Activated naive CD4-positive, alpha-beta T cell (primary cell): ENCODE measurements at places on chromosomes 5 and 9.

DNA sequence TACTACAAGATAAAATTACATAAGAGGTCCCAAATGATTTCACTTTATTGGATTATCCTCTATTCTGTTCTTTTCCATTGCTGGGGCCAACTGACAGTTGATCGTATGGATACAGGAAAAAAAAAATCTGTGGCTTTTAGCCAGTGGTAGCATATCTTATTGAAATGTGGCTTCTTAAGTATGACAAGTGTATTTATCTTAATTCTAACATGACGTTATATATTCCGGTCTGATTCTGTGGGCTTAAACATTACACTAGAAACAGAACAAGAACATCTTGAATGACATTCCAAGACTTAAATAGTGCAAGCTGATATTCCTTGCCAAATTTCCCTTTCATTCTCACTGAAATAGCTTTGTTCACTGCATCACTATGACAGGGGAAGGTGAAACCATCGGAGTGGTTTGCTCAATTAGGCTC lies 117.9 kb downstream of the INSYN2B start:
- DNase-seq = no peak

GRCh38 chr5:68754536-68754935 lies 339.3 kb upstream of the SLC30A5 start:
- DNase-seq = no peak

DNA sequence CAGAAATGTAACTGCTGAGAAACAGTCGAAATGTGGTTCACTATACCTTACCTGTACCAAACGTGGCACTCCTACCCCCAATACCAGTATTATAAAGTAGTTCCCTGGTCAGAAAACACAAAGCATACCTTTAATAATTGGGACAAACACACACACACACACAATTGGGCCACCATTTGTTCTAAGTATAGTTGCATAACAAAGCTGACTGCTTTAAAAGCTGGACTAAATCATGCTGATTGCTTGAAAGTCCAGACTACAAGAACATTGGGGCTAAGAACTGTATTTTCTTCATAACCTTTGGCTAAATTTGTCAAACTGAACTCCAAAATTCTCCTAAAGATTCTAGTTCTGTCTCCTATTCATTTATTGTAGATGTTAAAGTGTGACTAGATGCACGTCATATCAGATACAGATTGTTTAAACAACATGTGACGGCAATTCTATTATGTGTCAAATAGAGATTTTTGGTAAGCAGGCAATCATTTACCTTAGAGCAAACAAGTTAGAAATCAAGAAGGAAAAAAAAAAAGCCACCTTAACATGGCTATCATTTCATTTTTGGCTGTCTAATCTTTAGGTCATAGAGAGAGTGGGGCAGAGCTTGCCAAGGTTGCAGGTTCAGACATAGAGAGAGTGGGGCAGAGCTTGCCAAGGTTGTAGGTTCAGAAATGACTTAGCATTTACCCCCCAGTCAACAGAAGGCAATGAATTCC lies 265.1 kb downstream of the ARL15 start:
- no peak for DNase-seq

GRCh38 chr5:177440211-177440989 lies 6.2 kb upstream of the PRR7 start:
- no peak for DNase-seq

DNA sequence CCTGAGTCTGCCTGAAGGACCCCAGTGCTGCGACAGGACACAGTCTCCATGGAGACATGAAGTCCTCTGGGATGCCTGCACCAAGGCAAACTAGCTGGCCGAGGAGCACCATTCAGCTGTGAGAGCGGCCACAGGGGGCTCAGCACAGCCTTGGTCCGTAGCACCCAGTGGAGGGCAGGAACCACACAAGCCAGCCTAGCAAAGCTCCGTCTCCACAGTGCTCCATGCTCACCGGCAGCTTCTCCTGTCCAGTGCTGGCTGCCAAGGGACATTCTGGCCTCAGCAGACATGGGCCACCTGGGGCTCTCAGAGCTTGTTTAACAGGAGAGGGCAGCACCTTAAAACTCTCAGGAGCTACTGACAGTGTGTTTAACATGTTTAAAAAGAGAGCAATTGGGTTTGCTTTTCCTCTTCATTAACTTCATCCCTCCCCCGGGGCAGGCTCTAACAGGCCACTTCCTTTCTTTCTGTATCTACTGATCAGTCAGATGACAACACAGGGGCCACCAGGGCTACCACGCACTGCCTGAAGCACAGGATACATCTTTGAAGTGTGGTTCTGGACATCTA lies 57.0 kb downstream of the SECISBP2 start:
- no peak for DNase-seq

DNA sequence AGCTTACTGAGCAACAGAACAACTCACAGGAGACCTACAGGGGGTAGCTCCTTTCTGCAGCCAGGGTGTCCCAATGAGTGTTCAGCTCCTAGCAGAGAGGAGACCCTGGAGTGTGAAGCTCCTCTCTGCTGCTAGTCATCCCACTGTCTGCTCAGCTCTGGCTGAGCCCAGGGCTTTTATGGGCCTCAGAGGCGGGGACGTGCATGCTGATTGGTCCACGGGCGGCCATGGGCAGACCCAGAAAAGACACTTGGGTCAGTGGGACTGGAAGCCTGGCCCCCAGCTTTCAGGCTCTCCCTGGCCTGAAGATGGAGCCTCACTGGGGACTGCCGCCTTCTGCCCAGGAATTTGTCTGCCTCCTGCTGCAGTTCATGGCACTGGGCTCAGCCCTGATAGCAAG lies 40.6 kb downstream of the TSPAN17 start:
- no peak for DNase-seq

DNA sequence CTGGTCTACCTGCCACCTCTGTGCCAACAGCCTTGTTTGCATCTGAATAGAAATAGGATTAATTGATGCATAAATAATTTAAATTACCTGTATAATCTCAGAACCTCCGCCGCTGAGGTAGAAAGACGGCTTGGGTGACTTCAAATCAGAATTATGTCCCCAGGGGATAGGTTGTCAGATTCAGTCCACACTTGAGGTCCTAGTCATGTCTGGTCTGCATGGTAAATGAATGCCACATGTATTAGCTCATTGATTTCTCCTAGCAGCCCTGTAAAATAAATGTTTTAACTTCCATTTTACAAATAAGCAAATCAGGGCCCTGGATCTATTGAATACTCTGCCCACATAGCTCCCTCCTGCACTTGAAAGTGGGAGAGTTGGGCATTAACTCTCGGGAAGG lies 368.0 kb upstream of the WWC1 start:
- DNase-seq = no peak

DNA sequence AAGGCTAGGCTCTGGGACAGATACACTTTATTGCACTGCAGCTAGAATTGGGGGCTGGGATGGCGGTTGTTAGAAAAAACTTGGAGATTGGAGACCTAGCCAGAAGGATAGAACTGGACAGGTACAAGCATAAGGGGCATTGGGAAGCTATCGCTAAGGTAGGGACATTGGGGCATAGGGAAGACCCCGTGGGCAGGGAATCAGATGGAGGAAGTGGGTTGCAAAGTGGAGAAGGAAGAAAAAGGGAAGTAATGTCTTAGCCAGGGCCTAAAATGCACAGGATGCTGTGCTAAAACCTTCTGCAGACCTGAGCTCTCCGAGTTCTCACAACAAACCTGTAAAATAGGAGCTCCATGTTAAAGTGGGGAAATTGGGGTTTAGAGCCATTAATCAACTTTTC lies 178.2 kb downstream of the ZDHHC21 start:
- no peak for DNase-seq

- no peak for DNase-seq
These were observed 254.5 kb upstream of the MPDZ start for GRCh38 chr9:13534006-13534405.

GRCh38 chr5:1089621-1090040 lies 22.2 kb downstream of the SLC12A7 start:
- DNase-seq = no peak

DNA sequence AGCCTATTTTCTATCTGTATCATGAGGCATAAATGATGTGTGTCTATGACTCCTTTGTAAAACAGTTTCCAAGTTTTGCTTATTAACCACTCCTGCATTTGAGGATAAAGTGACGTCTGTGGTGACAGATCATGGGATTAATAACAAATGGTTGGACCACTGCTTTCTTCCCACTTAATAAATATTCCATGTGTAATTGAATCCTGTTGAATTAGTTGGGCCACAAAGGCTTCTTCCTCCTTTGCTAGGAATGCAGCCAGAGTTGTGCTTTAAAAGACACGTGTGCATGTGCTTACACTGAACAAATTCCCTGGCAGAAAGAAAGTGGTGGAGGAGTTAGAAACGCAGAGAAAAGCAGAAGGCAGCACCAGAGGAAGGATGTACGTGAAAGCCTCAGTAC lies 150.2 kb downstream of the ACTBL2 start:
- DNase-seq = no peak
